ENCODE measurements at places on chromosomes 5 and 9.
A peak's percentile ranks its signal among the peaks of the same experiment; 100 is the strongest.

DNA sequence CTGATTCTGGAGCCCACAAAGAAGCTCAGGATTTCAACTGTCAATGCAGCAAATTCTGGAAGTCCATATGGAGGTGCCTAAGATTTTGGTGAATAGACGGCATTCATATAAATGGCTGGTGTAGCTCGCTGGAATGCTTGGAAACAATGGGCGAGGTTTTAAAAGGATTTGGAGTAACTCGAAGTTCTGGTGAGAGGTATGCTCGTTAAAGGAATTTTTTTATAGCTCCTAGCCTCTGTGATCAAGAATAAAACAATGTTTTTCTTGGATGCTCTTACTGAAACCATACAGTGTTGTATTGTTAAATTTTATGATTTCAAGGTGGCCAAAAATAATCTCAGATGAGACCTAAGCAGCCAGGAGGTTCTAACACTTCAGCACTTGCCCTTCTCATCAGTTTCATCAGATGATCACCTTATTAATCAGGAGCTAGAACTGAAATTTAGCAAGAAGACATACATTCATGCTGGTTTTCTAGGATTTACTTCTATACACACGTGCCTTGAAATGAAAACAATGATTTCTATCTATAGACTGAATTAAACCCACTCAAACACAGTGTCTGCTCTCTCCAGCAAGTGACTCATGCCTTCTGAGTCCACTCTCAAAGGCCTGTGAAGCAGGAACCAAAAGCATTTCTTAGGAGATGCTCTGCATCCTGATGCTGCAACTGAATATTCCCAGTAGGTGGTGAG is 79.2 kb downstream of the OTULIN start:
- peak; percentile 32 for DNase-seq

GRCh38 chr5:82886911-82887310 is 190.3 kb downstream of the TMEM167A start:
- peak; percentile 49 for DNase-seq

DNA sequence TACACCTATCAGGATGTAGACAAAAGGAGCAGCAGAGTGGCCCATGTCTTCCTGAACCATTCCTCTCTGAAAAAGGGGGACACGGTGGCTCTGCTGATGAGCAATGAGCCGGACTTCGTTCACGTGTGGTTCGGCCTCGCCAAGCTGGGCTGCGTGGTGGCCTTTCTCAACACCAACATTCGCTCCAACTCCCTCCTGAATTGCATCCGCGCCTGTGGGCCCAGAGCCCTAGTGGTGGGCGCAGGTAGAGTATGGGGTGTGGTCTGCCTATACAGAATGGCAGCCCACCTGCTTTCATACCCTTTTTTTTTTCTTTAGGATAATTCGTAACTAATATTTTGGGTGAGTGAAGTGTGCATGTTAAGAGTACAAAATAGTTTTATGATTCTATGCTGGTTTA is 1.1 kb downstream of the SLC27A6 start:
- DNase-seq = no peak

- peak; percentile 40 for DNase-seq
Measured at GRCh38 chr5:140109018-140109758, 4.7 kb upstream of the PURA start.

DNA sequence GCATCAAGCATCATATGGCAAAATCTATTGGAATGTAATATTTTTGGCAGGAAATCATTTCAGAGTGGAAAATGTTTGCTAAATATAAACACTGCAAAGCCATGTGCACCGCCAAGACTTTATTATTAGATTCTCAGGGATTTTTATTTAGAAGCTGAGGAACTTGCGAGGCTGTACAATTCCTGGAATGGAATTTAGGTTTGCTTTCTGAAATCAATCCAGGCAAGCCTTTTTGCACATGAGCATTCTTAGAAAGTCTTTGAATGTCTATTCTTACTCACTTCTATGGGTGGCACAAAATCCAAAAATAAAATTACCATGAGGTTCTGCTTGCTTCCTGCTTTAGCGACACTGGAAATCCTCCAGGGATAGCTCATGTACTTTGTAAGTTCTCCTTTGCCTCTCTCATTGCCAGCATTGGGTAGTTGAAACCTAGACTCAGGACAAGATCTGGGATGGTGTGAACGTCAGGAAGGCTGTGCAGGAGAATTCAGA is 71.5 kb upstream of the PALM2AKAP2 start:
- peak; percentile 89 for DNase-seq

- no peak for DNase-seq
Measured at GRCh38 chr5:119418606-119419100, 33.6 kb upstream of the HSD17B4 start.

DNA sequence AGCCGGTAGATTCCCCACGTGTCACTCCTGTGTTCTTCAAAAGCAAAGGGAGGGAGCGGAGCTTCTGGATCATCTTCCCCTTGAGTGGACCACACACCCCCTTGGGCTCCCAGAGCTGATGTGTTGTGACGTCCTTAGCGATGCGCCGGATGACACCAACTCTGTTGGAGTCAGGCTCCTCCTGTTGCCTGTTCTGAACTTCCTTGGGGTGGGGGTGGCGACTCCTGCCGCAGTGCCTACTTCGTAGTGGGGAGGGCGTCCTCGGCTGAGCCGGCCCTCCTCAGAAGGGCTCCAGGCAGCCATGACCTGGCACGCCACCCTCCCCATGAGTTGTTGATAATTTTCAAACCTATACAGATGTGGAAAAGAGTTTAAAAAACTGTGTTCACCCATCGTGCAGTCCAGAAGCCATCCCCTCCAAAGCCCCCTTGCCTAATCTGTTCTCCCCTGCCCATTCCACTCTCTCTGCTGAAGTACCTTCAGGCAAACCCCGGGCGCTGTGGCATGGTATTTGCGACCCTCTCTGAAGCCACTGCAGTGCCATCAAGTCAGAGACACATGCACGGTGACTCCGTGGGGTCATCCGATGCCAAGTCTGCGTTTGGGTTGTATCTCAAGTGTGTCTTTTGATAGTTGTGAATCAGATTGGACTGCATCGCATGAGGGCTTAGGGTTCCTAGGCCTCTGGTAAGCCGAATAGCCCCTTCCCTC is 16.7 kb downstream of the EXOC3 start:
- DNase-seq = no peak

DNA sequence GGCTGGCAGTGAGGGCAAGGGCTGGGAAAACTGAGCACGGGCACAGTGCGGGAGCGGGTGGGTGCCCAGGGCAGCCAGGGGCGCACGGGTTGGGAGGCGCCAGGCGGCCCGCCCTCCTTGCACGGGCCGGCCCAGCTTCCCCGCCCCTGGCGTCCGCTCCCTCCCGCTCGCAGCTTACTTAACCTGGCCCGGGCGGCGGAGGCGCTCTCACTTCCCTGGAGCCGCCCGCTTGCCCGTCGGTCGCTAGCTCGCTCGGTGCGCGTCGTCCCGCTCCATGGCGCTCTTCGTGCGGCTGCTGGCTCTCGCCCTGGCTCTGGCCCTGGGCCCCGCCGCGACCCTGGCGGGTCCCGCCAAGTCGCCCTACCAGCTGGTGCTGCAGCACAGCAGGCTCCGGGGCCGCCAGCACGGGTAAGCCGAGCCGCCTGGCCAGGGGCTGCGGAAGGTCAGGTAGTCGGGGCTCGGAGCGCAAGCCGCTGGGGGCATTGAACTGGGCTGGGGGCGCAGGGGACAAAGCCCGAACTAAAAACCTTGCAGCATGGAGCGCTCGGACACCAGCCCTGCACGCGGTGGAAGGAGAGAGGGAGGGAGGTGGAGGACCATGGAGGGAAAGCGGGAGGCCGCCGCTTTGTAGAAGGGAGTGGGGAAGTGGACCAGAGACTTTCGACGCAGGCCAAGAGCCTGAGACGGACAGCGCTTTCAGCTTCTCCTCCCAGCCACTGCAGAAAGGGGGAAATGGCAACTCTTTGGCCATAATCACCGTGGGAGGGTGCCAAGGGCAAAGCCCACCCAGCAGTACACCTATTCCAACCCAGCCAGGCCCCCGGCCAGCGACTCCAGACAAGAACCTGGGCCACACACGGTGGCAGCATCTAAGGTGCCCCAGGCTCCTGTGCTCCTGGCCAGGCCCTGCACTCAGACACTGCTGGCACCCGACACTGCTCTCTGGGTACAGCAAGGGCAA is at the start of gene TGFBI:
Gene TGFBI (plus strand): TSS at position 207 of the 961 bp plus-strand sequence. CDS start 68 bp downstream, at position 275.
- DNase-seq = peak; percentile 82

DNA sequence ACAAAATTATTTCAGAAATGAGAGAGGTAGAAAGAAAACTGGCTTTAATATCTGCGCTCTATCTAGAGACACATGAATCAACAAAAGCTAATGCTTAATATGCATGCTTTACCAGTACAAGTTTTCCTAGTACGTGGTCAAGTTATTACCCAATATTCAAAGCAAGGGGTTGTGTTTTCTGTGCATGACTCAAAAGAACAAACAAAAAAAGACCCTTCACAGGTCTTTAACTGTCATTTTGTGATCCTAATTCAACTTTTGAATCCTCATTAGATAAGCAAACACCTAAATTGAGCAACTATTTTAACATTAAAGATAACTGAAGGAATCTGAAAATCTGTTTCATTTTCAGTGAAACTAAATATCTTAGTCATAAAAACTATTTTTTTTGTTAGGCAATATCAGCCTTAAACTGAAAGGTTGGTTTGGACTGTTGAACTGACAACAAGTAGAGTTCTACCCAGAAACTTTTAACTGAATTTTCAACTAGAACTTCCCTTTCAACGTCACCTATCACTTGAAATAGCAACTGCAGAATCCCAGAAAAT is 12.5 kb downstream of the ST8SIA4 start:
- DNase-seq = no peak

DNA sequence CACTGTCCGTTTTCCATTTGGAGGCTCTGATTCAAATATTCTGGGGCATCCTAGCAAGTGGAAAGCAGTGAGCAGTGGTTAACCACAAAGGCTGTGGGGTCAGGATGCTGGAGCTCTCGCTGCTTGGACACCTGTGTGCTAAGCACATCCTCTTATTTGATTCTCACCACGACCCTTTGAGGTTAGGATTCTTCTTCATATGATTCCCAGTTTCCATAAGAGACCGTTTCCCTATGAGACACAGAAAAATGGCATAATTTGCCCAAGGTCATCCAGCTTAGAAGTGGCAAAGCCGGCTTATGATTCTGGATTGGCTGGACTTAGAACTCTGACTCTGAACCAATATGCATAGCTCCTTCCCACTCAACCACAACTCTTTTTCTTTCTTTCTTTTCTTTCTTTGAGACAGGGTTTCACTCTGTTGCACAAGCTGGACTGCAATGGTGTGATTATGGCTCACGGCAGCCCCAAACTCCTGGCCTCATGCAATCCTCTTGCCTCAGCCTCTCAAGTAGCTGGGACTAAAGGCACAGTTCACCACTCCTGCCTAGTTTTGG is 207.7 kb downstream of the TTLL11 start:
- DNase-seq = no peak

DNA sequence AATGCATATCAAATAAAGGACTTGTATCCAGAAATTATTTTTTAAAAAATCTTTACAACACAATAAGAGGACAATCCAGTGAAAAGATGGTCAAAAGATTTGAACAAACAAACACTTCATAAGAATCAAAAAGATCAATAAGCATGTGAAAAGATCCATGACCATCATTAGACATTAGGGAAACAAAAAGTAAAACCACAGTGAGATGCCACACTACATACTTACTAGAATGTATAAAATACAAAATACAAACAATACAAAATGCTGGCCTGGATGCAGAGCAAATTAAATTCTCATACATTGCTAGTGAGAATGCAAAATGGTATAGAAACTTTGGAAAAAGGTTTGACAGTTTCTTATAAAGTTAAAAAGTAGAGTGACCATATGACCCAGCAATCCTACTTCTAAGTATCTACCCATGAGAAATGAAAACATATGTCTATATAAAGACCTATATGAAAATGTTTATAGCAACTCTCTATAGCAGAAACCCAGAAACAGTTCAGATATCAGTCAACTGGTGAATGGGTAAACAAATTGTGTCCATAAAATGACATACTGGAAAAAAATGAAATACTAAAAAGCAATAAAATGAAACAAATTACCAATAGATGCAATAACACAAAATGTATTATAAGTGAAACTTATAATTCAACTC is 426.1 kb downstream of the RAB3C start:
- DNase-seq = no peak

- DNase-seq = peak; percentile 33
Measured at GRCh38 chr5:81183811-81184748, 49.0 kb upstream of the CKMT2 start.

DNA sequence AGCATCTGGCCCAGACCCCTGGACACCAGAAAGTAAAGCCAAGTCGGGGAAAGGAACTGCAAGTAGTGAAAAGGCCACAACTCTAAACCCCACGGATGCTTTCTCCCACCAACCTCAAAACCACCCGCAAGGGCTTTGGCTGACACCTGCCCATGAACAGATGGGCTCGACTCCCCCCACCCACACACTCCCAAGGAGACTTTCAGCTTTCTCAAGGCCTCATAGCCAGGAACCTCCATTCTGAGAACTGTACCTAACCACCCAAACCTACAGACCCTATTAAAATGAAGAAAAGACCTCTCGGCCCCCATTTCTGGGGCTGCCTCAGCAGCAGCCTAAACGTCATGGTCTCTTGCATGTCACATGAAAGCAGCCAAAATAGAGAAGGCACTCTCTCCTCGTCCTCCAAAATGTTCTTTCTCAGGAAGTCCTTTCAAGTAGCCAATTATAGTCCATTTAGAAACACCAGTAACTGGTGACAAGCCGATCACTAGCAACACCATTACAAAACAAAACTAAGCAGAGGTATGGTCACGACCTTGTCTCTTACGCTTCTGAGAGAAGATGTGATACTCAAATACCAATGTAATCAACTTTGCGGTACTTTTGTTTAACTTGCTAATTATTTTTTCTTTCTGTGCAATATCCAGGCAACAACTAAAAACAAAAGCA is 2.9 kb downstream of the B4GALT1 start:
- no peak for DNase-seq

DNA sequence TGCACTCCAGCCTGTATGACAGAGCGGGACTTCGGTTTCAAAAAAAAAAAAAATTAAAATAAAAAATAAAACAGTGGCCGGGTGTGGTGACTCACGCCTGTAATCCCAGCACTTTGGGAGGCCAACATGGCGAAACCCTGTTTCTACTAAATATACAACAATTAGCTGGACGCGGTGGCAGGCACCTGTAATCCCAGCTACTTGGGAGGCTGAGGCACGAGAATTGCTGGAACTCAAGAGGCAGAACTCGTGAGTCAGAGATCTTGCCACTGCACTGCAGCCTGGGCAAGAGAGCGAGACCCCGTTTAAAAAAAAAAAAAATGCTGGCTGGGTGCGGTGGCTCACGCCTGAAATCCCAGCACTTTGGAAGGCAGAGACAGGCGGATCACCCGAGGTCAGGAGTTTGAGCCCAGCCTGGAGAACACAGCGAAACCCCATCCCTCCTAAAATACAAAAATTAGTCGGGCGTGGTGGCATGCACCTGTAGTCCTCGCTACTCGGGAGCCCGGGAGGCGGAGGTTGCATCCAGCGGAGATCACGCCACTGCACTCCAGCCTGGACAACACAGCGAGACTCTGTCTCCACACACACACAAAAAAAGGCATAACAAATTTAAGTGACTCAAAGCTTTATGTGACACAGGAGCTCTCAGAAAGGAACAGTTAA is 1.5 kb upstream of the NPM1 start:
- no peak for DNase-seq

GRCh38 chr9:112753725-112754124 is 3.2 kb downstream of the SNX30 start:
- peak; percentile 80 for DNase-seq

Data from fibroblast of skin of scalp (primary cell).